ENCODE measurements at places on chromosomes 11 and 22. TPM values are rescaled to one million over a fixed set of nuclear protein-coding genes. Genes with fewer than 3 reads are reported as not detected.

The PKDREJ gene
- not detected for total RNA-seq

The GRM5 gene
- total RNA-seq = not detected

The OR2D3 gene
- not detected for total RNA-seq

The C11orf16 gene
- total RNA-seq = not detected

The CNIH2 gene
- 14.4 TPM for total RNA-seq

The PGA4 gene
- not detected for total RNA-seq

Measured in T-helper 17 cell (primary cell).